ENCODE measurements at places on chromosomes 7 and 10.

DNA sequence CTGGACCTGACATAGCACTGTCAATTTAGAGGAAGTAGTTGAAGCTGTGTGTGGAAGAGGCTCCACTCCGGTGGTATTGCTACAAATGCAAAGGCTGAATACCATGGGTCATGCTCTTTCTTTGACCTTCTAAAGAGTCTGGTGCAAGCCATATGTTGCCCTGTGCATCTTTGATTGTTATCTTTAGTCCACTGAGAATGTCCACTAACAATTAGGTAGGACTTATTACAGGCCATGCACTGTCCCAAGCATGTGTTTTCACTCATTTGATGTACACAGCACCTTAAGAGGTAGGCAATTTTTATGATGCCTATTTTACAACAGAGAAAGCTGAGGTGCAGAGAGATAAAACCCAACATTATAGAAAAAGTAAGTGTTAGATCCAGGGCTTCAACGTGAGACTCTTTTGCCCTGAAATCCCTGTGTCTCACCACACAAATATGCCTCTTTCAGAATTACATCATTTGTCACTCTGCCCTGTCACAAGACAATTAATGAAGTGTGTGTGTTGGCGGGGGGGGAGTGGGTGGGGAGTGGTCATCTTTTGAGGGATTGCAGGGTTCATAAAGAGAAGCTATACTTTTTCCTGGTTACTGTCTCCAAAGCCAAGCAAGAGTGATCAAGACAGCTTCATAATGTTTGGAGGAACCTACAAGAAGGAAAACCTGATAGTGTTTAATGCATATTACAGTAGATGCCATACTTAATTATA is 637.6 kb upstream of the IGFBP3 start:
- DNase-seq, result no peak

- peak; percentile 61 for DNase-seq
Measured at GRCh38 chr7:157003756-157004520, 6.5 kb downstream of the MNX1 start.

DNA sequence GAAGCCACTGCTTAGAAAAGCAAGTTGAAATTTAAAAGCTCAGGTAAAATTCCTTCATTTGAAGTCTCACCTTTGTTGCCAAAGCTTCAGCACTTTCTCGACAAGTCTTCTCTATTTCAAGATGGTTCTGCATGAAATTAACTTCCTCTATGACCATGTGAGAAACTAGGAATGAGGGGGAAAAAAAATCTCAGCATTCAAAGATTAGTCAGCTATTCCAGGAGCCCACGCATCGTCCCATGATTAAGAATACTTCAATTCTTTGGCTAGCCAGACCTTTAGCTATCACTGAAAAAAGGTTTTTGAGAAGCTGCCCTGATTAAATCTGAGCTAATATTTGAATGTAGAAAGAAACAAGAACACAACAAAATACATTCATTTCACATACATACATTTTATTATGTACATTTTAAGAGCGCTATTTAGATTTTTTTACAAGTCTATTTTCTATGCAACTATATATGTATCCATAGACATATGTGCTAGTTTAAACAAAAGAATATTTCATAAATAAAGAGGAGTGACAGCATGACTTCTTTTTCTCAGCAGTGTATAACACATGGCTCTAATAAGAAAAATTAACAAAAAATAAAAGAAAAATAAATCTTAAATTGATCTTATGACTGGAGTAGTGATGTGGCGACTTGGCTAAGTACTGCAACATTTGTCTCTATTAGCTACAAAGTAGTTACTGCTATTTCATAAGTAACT is 44.8 kb downstream of the SHTN1 start:
- DNase-seq, result no peak

DNA sequence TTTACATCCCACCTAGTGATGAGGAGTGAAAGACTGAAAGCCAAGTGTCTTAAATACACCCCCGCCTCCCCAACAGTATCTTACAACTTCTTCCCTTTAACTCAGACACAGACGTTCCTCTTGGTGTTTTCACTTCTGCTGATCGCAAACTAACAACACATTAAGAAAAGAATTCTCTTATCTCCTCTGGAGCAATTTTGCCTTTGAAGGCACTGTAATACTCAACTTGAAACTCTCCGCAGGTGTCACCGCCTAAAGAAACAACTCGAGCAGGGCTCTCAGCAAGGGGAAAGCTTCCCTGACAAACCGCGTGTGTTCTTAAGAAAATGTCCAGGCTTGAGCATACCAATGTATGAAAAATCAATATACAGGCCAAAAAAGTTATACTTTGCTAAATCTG is 452 bp downstream of the SEMA3C start:
- no peak for DNase-seq

DNA sequence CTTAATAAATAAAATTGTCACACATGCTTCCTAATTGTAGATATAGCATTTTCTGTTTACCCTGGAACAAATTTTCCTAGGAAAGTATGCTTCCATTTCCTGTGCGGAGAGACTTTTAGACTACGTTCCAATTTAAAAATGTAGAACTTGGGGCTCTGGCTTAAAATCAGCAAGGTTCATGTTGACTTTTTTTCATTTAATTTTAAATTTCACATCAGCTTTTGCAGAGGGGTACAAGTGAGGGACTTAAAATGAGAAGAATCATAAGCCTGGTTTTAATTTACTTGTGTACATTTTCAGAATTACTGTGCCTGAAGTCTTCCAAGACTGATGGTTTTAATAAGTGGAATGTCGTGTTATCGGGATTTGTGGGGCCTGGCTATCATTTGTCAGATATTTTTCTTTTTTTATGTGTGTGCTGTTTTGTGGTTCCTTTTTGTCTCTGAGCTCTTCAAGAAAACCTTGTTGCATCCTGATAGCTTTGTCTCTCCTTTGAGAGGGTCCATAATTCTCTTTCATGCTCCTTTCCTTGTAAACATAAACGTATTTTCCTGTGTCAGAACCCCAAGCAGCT is 8.8 kb upstream of the ATRNL1 start:
- no peak for DNase-seq

- no peak for DNase-seq
Measured at GRCh38 chr10:523925-524324, 165.5 kb downstream of the DIP2C start.

DNA sequence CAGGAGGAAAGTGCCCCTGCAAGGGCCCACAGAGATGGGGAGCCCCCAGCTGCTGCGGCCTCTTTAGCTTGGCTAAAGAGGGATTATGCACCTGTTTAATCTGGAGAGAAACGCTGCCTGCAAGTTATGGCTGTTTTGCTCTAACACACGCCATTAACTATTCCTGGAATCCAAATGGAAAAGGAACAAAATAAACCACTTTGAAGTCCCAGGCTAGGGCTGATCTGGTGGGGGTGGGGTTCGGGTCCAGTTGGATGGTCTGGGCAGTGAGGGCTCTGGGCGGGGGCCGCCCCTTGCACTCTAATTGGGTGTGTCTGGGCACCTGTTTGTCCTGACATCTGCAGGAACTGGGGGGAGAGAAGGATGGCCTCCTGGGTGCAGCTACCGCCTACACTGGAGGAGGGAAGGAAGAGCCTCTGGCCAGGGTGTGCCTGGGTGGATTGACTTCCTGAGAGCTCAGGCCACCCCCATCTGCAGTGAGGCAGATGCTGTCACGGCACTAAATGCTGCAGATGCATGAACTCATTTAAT is 300.6 kb downstream of the ZEB1 start:
- no peak for DNase-seq

DNA sequence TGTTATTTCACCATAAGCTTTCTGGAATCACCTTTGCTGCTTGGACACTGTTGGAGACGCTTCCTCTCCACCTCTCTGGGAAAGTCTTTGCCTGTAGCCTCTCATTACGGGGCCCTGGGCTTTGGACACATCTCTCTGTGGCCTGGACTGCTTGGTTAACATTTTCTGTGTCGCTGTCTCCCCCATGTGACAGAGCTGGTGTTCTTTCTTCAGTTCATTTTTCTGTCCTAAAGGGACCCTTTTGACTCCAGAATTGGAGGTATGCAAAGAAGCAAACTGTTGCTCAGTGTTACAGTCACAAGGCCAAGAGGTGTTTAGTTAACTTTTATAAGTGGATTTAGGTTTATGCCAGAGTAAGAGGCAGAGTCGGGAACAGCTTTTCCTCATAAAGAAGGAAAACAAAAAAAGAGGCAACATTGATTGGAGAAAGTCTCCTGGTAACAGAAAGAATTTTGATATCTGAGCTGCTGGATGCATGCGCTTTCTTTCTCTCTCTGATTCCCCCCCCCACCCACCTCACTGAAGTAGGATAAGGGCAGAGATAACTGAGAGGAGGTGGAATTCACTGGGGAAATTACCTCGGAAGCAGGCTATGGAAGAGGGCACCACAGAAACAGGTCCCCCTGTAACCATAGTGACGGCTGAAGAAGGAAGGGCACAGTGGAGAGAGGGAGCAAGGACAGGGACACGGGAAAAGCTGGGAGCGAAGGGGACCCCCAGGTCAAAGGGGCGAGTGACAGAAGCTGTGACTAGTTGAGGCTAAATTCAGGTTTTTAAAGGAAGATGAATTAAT is 57.8 kb downstream of the LGI1 start:
- DNase-seq, result no peak

DNA sequence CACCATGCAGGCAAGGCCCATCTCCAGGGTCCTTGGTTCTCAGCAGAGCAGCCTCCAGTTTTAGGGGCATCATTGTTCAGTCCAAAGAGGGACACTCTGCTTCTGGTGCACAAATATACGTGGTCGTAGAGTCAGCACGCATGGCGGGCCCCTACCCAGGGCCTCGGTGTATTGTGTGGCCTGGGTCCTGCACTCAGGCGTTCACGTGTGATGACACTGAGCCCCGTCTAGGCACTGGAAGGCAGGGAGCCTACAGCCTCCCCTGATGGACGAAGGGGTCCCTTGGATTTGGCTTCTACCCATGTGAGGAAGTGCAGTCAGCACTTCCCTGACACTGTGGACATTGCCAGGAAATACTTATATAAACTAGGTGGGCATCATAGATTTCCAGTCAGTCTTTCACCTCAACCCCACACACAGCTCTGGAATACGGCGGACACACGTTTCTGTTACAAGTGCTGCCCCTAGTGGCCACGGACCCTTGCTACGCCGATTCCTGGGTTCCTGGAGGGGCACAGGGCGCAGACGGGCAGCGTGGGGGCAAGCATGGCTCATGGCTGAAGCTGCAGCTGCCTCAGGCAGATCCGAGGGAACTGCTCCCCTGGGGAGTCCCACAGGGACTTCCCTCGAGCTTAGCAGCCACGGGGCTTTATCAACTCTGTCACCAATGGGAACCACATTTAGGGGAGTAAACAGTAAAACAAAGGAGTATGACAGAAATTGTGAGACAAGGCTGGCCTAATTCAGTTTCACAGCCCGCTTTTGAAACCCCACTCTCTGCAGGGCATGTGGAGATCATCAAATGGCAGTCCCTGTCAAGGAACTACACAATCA is 25.4 kb downstream of the AIFM2 start:
- DNase-seq, result no peak

DNA sequence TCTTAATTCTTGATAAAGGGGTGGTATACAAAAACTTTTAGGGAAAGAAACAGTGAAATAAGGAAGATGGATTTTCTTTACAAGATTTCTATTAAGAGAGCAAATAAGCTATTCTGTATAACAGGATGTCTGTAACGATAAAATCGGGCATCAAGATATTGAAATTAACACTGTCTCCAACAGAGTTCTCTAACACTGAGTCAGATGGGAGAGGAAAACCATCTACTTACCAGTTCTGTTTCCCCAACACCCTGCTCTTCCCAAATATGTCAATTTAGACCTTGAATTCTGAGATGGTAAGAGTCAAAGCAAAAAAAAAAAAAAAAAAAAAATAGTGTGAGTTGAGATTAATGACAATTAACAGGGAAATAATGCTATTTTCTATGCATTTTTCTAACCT is 23.0 kb downstream of the SMURF1 start:
- no peak for DNase-seq

DNA sequence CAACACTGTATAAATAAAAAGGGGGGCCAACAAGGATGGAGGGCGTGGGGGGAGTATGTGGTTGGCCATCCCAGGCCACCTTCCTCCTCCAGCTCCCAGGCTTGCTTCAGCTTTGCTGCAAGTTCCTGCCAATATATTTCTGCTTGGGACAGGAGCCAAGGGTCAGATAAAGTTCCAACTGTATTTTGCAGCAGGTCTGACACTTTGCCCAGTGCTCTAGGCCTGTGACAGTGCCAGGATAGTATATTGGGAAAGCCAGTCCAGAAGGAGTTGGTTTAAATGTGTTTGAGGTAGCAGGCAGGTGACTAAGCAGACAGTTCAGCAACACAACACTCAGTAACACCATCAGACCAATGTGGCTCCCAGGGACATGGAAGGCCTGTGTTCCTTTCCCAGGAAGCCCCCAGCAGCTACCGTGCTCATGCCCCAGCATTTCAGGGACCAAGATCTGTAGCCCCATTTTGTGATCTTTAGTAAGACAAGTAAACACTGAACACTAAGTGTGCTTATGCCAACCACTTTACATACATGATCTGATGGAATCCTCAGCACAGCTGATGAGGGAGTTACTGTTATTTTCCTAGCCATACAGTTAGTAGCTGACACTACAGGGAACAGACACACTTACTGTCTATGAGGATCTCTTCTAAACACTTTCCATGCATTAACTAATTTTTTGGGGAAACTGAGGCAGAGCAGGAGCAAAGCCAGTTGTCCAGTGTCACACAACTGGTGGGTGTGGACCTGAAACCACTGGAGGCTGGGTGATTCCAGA is 38.9 kb downstream of the DNAJB12 start:
- DNase-seq, result no peak

DNA sequence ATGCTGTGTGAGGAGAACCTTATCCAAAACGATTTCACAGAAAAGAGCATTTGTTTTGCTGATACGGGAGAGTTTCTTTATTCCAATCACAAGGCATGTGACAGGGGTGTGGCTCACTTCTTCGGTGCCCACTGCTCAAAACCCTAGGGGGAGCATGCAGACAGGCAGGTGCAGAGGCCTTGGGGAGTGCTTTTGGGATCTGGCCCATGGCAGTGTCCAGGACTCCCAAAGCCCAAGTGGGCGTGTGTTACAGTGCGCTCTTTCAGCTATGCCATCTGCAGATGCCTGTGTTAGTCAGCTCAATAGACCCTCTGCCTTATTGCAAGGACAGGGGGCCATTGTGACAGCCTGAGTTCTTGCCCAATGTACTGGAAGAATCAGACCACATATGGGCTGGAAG is 94.8 kb downstream of the CSTF2T start:
- DNase-seq, result no peak

DNA sequence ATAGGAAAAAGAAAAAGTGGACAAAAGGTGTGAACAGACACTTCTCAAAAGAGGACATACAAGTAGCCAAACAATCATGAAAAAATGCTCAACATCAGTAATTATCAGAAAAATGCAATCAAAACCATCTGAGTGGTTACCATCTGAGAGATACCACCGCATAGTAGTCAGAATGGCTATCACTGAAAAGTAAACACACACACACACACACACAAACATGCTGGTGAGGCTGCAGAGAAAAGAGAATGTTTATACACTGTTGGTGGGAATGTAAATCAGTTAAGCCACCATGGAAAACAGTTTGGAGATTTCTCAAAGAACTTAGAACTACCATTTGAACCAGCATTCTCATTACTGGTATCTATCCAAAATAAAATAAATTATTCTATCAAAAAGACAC is 145.7 kb downstream of the CYP26A1 start:
- DNase-seq, result no peak

All from activated effector memory CD4-positive, alpha-beta T cell treated with anti-CD3 and anti-CD28 coated beads, Interleukin-2, amount 50 U/mL, for 16 hours (primary cell).